ENCODE measurements at places on chromosomes 3 and 15. TPM values are rescaled to one million over a fixed set of nuclear protein-coding genes. Genes with fewer than 3 reads are reported as not detected.

The HTR3E gene
- not detected for polyA plus RNA-seq

The POPDC2 gene
- polyA plus RNA-seq: not detected

The GOLGA6L26 gene
- polyA plus RNA-seq: not detected

The KCTD6 gene
- 12.9 TPM for polyA plus RNA-seq

The CHST14 gene
- 3.6 TPM for polyA plus RNA-seq

The ARRDC4 gene
- 1.9 TPM for polyA plus RNA-seq

The C15orf39 gene
- polyA plus RNA-seq: 14.0 TPM

The SLC6A1 gene
- not detected for polyA plus RNA-seq

GRCh38 chr3:189646853-189647542 is 15.8 kb downstream of the TP63 start:
- no peaks in the 10 kb centered on the region for H3K36me3 ChIP-seq
- DNase-seq: no peak
- no peak overlapping the region for H3K27ac ChIP-seq
- peaks cover 2% of the 10 kb centered on the region for H3K27me3 ChIP-seq
- H3K4me1 ChIP-seq: no peaks in the 10 kb centered on the region

GRCh38 chr3:110318108-110318507 is 753.5 kb upstream of the NECTIN3 start:
- no peak overlapping the region for H3K4me3 ChIP-seq
- H3K4me1 ChIP-seq: no peaks in the 10 kb centered on the region

GRCh38 chr3:176376531-176376930 is 820.8 kb downstream of the TBL1XR1 start:
- H3K4me1 ChIP-seq: no peaks in the 10 kb centered on the region
- H3K27me3 ChIP-seq: no peaks in the 10 kb centered on the region
- no peak overlapping the region for H3K4me3 ChIP-seq
- DNase-seq: no peak
- no peaks in the 10 kb centered on the region for H3K36me3 ChIP-seq

DNA sequence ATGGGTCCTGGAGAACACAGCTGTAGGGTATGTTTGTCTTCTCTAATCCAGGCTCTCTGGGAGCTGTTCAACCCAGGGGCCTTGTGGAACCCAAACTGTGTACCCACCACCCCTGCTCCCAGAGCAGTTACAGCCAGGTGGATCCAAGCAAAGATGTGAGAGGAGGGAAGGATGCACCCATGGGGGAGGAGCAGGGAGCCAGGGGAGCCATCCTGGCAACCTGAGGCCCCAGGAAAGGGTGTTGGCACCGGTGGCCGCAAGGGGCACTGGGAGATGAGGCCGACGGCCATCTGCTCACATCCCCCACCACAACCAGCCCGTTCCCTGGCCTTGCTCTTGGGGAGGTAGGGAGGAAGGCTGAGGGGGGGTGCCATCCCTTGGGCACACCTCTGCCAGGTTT is 43.2 kb downstream of the CMTM6 start:
- no peak for DNase-seq
- H3K27ac ChIP-seq: no peak overlapping the region
- H3K27me3 ChIP-seq: peaks cover 6% of the 10 kb centered on the region

- no peak overlapping the region for H3K27ac ChIP-seq
- no peak overlapping the region for H3K4me3 ChIP-seq
- H3K4me1 ChIP-seq: peaks cover 4% of the 10 kb centered on the region
- no peak for DNase-seq
- no peaks in the 10 kb centered on the region for H3K36me3 ChIP-seq
Measured at GRCh38 chr3:146157325-146158060, 3.5 kb downstream of the PLOD2 start.

DNA sequence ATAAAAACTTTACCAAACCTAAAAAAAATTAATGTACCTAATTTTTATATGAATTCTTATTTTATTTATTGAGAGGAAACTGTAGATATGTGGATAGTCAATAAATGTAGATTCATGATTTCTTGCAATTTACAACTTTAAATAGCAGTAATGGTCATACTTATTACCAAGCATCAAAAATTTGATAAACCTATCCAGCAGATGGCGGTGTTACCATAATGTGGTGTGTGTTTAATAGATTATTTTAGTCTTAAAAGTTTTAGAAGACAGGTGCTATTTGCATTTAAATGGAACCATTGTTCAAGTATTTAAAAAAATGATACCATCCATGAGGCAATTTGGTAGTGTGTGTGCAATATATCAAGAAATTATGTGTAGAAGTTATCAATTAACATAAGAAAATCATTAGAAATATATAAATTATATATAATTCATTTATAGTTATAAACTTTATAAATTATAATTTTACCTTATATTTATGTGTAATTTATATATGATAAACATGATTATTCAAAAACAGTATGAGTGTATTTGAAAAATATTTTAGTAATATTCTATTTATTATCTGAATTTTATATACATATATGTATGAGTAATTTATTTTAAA is 176.0 kb upstream of the BCHE start:
- no peaks in the 10 kb centered on the region for H3K4me1 ChIP-seq
- H3K4me3 ChIP-seq: no peak overlapping the region
- no peaks in the 10 kb centered on the region for H3K36me3 ChIP-seq

GRCh38 chr3:17076940-17077605 is 192.3 kb downstream of the PLCL2 start:
- H3K27me3 ChIP-seq: peaks cover 13% of the 10 kb centered on the region
- H3K36me3 ChIP-seq: peaks cover 39% of the 10 kb centered on the region

GRCh38 chr3:58335652-58335947 is 2.9 kb downstream of the PXK start:
- H3K4me1 ChIP-seq: peaks cover 51% of the 10 kb centered on the region
- H3K4me3 ChIP-seq: peak overlapping the region; percentile 100
- H3K36me3 ChIP-seq: peaks cover 3% of the 10 kb centered on the region
- no peak for DNase-seq
- peaks cover 2% of the 10 kb centered on the region for H3K27me3 ChIP-seq

DNA sequence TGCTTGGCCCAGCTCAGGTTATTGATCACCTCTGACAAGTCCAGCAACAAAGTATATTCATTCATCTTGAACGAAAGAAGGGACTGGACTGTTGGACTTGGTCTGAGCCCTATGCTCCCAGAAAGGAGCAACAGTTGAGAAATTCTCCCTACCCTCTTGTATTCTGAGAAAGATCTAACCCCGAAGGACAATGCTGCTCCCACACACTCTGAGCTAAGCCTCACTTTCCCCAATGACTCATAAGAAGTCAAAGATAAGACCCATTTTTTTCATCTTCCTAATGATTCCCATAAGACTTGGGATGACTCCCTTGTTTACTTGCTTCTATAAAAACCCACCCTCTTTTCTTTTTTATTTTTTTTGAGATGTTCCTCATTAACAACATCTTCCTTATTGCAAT is 549.4 kb upstream of the MDFIC2 start:
- no peak for DNase-seq
- no peaks in the 10 kb centered on the region for H3K36me3 ChIP-seq
- peaks cover 3% of the 10 kb centered on the region for H3K27me3 ChIP-seq

DNA sequence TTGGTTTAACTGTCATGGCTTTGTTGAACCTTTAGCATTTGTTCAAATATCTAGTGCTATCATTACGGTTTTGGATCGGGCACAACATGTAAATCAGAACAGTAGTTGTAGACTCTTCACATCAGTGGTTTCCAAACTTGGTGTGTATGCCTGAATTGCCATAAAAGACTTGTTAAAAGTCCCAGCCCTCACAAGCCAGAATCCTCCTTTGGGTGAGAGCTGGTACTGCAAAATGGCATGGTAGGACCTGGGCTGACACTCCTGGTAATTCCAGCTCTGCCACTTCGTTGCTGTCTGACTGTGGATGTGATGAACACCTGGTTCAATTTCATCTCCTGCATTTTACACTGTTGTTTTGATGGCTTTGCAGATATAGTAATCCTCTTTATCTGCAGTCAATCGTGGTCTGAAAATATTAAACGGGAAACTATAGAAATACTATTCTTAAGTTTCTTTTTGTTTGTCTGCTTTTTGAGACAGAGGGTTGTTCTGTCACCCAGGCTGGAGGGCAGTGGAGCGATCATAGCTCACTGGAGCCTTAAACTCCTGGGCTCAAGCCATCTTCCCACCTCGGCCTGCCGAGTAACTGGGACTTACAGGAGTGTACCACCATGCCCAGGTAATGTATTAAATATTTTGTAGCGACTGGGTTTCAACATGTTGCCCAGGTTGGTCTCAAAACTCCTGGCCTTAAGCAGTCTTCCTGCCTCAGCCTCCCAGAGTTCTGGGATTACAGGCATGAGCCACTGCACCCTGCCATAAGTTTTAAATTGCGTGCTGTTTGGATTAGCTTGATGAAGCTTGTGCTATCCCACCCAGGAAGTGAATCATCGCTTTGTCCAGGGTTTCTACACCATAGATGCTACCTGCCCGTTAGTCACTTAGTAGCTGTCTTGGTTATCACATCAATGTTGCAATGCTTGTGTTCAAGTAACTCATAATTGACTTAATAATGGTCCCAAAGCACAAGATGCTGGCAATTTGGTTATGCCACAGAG is 61.6 kb downstream of the RAB7A start:
- no peaks in the 10 kb centered on the region for H3K36me3 ChIP-seq
- peaks cover 2% of the 10 kb centered on the region for H3K27me3 ChIP-seq
- peak; percentile 11 for DNase-seq
- peak overlapping the region; percentile 84 for H3K4me3 ChIP-seq
- peak overlapping the region; percentile 84 for H3K27ac ChIP-seq

DNA sequence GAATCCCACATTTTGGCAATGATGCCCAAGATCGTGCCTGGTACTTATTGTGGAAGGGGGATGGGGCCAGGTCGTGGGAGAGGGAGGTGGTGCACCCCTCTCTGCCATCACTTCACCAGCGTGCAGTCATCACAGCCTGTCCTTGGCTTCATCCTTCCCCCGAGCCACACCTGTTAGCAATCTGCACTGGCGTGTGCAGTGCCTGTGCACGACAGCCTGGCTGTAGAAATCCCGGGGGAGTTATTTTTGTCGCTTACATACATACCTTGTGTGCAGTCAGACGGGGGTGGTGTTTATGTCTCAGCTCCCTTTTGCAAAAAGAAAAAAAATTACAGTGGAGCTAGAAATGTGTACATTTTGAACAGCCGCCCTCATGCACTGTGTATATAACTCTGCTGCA is 216.0 kb downstream of the TLE3 start:
- H3K4me1 ChIP-seq: no peaks in the 10 kb centered on the region
- H3K27ac ChIP-seq: no peak overlapping the region
- no peaks in the 10 kb centered on the region for H3K36me3 ChIP-seq

DNA sequence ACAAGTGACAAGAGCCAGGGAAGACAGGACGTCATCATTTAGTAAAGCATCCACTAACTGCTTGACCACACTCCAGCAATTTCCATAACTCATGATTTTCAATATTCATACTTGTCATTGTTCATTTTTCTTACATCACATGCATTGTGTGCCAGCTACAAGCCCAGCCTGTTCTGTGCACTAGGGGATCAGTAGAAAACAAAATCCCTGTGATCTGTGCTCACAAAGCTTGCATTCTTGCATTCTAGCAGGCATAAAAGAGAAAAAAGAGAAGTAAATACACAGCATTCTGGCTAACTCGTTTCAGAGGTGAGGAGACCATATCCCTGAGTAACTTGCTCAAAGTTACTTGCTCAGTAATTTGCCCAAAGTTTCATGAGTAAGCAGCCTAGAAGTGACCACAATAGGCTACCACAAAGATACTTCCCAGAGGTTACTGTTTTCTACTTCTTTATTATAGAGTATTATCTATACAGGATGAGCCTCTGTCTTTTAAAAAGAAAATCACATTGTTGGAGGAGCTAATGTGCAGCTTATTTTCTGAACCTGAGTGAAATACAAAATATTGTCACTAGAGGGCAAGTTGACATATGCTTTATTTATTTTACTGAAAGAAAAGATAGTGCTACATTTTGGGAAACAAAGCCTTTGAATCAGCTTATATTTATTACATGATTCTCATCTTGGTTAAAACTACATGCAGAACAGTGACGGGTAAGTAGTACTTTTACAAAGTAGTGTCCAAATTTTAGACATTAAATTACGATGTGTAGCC is 701.4 kb upstream of the LMCD1 start:
- no peaks in the 10 kb centered on the region for H3K4me1 ChIP-seq
- H3K27me3 ChIP-seq: peaks cover 3% of the 10 kb centered on the region
- no peaks in the 10 kb centered on the region for H3K36me3 ChIP-seq
- no peak for DNase-seq
- no peak overlapping the region for H3K4me3 ChIP-seq
- no peak overlapping the region for H3K27ac ChIP-seq

- no peak overlapping the region for H3K27ac ChIP-seq
- H3K27me3 ChIP-seq: no peaks in the 10 kb centered on the region
- H3K36me3 ChIP-seq: no peaks in the 10 kb centered on the region
- no peak overlapping the region for H3K4me3 ChIP-seq
Measured at GRCh38 chr3:146709969-146710368, 104.8 kb upstream of the PLSCR5 start.
